Activated CD8-positive, alpha-beta memory T cell treated with anti-CD3 and anti-CD28 coated beads for 48 hours (primary cell): ENCODE measurements at places on chromosomes 3 and 15.

DNA sequence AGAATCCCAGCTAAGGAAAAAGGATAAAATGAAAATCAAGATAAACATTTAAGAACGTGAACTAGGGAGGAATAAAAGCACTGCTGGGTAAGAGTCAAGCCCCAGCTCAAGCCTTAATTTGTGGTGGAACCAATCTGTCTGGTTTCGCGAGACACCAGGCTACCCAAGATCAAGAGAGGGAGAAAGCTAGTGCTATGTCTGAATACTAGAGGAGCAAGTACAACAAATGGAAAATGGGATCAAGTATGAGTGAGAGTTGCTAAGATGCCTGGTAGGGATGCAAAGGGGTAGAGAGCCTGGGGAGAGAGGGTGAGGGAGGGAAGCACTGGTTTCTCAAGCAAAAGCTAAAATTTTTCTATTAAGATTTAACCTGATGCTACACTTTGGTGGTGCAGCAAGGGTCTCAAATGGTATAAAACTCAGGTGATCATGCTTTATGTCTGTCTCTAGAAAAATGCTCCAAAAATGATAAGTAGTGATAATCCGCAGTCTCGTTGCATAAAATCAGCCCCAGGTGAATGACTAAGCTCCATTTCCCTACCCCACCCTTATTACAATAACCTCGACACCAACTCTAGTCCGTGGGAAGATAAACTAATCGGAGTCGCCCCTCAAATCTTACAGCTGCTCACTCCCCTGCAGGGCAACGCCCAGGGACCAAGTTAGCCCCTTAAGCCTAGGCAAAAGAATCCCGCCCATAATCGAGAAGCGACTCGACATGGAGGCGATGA, 1.7 kb upstream of the SETD5 start:
- no peak for DNase-seq

DNA sequence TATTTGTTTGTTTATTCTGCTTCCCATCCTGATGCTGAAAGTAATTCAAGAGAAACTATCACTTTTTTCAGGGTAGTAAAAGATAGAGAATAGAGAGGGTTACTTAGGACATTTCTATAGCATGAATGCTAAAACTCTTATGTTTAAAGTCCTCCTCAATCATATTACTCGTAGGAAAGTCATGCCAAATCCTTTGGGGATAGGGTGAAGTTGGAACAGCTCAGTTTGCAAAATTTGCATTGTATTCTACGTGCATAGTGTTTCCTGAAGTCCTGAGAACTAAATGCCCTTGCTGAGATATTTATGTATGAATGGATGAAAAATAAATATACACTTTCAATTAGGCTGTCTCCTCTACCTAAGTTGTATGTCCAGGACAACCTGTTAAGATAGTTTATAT, 14.6 kb downstream of the PLSCR5 start:
- no peak for DNase-seq

- no peak for DNase-seq
These were observed 289.4 kb downstream of the LSAMP start for GRCh38 chr3:116155841-116156240.

DNA sequence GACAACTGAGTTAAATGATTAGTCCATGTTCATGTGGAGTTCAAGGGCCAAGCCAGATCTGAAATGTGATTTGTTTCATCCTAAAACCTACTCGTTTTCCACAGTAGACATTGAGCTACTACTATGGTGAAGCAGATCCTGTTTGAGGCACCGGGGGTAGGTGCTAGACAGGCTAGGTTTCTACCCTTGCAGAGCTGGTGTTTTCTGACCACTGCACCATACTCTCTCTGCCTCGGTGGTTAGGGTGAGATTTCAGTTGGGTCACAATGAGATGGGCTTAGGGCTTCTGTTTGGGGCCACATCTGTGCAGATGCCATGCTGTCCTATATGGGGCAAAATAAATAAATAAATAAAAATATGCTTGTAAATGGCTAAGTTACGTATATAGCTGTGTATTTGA, 99.3 kb downstream of the OXNAD1 start:
- no peak for DNase-seq

GRCh38 chr3:47681016-47681415, 100.7 kb downstream of the SMARCC1 start:
- no peak for DNase-seq

DNA sequence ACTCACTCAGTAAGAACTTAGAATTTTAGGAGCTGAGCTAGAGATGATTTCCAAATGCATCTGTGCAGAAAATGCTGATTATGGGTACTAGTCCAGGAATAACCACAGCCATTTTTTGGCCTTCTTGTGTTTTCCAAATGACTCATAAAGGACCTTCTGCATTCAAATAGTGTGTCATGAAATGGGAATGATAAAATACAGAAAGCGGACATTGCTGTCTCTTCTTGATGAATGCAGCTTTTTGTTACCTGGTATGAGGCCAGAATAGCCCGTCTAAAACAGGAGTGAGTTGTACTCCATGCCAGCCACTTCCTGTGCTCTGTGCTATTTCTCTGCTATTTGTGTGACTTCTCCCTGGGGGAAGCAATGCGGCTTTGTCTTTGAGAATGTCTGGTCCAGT, 20.5 kb upstream of the FRMD5 start:
- DNase-seq, result no peak

GRCh38 chr3:75341324-75342067, 322.6 kb upstream of the FRG2C start:
- no peak for DNase-seq

GRCh38 chr15:35290301-35290721, 205.2 kb upstream of the NANOGP8 start:
- DNase-seq, result no peak

DNA sequence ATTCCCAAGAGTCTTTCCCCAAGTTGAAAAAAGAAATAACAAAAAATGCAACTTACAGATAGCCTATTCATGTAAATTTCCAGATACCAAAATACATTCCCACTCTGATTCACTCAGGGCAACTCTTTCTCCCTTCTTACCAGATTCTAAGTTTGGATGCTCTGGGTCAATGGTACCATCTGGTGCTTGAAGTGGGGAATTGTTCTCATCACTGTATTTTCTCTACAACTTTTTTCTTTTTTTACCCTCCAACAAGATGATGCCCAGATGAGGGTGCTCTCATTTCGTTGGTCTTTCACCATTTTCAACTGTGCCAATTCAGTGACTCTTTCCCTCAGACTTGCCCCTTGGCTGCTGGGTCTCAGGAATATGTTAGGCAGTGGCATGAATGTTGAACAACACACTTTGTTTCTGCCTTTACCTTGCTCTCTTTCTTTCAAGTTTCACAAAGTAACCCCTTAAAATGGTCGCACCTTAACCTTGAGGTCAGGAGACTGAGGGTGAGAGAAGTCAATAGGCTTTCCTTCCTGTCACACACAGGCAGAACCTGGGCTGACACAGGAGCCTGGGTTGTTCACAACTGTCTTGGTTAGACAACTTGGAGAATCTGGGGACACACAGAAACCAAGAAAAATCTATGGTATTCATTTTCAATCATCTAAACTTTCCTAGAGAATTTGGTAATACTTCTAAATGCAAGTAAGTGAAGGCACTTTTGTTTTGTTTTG, 330.7 kb upstream of the SLCO3A1 start:
- DNase-seq, result no peak
